ENCODE measurements at places on chromosomes 5 and 9.

GRCh38 chr5:124725040-124725434 is 21.4 kb downstream of the ZNF608 start:
- DNase-seq = no peak

GRCh38 chr5:65100911-65101631 is 332.3 kb downstream of the CWC27 start:
- peak; percentile 92 for DNase-seq

DNA sequence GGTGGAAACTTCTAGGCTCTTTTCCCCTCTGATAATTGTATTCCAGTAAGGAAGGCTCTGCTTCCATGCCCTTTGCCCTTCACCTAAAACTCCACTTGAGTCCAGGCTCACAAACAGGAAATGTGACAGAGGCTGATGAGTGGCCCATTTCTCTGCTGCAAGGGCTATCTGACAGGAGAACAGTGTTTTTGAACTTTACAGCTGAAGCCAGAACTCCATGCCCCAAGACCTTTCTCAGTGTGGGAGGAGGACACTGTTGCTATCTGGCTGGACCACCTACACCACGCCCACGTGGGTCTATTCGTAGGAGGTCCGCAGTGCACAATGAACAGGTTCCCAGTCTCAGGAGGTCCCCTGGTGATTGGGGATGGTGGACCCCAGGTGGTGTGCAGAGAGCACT is 13.6 kb downstream of the GGTA1 start:
- no peak for DNase-seq

- DNase-seq = no peak
Observed at GRCh38 chr5:153130296-153130695, 360.2 kb upstream of the GRIA1 start.

DNA sequence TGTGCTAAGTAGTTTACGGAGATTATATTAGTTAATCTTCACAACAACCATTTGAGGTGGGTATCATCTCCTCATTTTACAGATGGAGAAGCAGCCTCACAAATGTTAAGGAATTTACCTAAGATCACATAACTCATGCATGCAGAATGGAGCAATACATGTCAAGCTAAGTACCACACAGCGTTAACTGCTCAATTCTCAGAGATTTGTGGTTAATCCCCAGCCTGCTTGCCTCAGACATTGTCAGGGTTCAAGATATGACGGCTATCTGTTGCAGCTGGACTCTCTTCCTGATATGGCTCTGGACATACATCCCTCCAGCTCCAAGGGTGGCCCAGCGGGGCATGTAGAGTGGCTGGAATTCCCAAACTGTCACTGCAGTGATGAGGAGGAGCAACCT is 7.3 kb upstream of the ZNF346 start:
- DNase-seq = no peak

DNA sequence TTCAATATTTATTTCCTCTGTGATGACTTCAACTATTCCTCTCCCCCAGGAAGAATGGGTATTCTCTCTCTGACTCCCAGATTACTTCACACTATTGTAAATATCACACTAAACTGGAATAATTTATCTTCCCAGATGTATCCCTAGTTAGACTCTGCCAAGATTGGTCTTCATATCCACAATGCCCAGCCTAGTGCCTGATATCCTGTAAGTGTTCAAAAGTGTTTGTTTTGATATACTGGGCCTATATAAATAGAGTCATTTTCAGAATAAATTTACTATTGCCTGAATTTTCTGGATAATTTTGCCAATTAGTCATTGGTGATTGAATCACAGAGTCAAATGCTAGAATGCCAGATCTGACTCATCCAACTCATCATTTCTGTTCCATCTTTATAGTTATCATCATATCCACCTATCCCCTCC is 143.7 kb upstream of the TNC start:
- DNase-seq = no peak

GRCh38 chr9:35691334-35691650 is 1.6 kb upstream of the TPM2 start:
- no peak for DNase-seq

- no peak for DNase-seq
Observed at GRCh38 chr9:97395745-97396144, 16.2 kb upstream of the TDRD7 start.

- DNase-seq = no peak
Observed at GRCh38 chr5:305459-305858, 16.1 kb upstream of the AHRR start.

GRCh38 chr5:36998578-36998977 is 122.0 kb downstream of the NIPBL start:
- DNase-seq = no peak

GRCh38 chr5:180311216-180311615 is 19.3 kb upstream of the MAPK9 start:
- DNase-seq = no peak

DNA sequence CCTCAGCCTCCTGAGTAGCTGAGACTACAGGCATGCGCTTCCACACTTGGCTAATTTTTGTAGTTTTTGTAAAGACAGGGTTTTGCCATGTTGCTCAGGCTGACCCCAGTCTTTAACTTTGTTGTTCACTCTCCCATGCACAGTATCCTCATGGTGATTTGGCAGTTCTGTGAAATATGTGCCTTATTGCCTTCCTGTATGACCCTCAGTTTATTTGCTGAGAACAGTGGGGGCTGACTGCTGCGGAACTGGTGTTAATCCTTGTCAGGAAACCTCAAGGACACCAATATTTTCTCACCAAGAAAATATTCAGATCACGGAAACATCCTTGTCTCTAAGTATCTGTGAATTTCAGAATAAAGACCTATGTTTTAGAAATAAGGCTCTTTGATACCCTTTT is 287.8 kb downstream of the ARRDC3 start:
- no peak for DNase-seq

- no peak for DNase-seq
Observed at GRCh38 chr9:34689512-34689911, 1.6 kb downstream of the CCL19 start.

- DNase-seq = no peak
Observed at GRCh38 chr5:142864290-142865260, 94.4 kb downstream of the ARHGAP26 start.

- peak; percentile 93 for DNase-seq
Observed at GRCh38 chr5:125198270-125198974, 452.0 kb upstream of the ZNF608 start.

DNA sequence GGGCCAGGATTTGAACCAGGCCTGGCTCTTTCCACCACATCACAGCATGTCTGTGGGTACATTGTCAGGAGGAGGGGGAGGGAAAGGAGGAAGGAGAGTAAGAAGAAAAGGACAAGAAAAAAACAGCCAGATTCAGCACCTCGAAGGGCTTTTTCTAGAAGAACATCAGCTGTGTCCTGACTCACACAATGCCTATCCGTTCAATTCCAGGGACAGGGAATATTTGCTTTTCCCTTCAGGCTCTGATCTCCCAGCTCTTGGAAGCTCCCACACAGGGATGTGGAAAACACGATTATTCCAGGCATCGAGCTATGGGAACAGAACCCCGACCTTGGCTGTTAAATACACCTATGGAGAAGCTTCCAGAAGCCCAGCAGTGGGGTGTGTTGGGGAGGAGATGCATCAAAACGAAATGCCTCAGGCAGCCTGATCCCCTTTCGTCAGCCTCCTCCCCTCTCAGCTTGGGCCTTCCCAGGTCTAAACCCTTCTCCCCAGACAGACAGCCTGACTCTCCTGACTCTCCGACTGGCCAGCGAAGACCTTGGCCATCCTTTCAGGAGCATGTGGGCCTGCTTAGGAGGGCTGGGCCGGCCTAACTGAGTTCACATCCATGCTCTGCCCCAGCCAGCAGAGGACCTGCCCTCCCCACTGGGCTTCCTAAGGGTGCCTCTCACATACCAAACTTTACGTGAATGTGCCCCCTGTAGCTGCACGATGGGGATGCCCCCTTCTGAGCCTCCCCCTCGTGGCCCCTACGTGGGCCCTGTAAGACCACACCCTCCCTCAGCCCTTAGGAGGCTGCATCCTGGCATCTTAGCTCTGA is 54.4 kb downstream of the NEURL1B start:
- DNase-seq = peak; percentile 48

DNA sequence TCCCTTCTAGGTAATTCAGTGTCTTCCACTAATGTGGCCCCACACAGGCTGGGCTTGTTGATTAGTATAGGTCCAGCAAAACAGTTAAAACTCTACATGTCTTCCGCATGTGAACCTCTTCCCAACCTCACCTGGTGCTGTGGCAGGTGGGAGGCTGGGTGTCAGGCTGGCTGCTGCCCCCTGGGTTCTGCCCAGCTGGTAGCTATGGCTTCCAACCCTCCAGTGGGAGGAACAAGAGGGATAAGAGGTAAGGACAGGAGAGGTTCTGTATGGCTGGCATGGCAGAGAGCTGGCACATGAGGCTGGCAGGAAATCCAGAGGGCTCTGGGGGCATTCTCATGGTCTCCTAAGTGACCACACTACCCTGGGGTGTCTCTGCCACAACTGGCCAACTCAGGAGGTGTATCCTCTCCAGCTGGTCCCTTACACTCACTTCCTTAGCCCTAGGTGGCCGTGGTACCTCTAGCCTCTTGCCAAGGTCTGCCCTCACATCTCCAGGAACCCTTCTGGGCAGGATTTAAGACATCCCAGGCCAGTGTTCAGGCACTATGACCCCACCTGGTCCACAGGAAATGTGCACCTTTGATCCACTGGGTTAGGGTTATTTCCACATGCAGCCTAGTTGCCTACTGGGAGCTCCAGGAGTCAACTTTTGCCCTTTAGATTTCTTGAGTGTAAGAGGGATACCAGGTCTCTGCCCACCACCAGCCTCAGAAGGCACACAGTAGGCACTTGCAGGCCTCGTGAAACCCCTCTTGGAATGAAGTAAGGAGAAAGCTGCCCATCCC is 41.7 kb downstream of the AHRR start:
- DNase-seq = no peak

DNA sequence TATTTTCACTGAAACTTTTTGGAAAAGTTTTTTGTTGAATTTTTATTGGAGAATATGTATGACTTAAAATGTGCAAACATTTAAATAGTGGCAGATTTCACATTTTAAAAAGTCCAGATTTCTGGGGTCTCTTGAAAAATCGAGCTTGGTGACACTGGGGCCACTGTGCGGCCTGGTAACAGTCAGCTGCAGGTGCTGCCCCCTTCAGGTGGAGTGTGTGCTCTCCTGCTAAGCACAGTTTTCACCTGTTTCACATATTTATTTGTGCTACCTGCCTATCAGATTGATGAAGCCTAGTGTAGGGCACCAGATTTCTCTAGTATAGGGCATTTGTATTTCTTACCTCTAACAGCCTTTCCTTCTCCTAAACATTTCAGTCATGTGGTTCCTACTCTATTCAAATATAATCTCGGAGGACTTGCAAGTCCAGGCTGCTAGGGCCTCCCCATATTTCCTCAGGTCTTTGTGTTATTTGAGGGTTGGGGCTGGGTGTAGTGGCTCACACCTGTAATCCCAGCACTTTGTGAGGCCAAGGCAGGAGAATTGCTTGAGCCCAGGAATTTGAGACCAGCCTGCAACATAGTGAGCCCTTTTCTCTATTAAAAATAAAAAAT is 95.8 kb upstream of the KLF9 start:
- DNase-seq = no peak

DNA sequence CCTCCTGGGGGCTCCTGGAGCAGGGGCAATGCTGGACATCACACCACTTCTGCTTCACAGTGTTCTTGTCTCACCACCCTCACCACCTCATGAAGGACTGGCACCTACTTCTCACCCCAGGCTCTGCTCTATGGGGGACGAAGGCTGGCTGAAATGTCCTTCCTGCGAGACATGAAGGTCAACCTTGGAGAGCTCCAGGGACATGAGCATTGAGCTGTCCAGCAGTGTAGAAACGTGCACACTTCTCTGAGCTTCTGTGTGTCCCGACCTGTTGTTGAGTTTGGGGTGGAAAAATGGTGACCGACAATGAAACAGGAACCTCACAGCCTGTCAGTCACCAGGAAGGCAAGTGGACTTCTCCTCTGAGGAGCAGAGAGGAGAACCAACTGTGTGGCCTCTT is 68.6 kb upstream of the ADAMTS16 start:
- DNase-seq = no peak

DNA sequence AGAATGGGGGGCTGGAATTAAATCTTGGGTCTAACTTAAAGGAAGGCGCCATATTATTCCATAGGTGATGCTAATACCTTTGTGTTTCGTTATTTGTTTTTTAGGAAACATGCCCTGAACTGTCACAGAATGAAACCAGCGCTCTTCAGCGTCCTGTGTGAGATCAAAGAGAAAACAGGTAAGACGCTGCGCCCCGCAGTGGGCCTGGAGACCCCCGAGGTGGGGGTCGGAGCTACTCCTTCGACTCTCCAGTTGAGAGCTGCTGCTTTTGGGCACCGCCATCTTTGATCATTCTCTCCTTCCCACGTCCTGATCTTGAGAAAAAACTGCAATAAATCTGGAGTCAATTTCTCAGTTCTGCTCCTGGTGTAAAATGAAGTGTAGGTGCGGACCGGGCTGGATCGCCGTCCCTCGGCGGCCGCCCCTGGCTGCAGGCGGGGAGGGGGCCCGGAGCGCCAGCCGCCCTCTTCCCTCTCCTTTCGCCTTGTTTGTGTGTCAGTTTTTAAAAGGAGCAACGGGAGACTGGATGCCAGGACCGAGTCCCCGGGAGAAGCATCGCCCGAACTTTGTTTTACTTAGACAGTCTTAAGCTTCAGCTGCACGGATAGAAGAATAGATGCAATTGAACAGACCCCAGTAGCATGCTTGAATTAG is 1.4 kb downstream of the PBX3 start:
- DNase-seq = peak; percentile 44

DNA sequence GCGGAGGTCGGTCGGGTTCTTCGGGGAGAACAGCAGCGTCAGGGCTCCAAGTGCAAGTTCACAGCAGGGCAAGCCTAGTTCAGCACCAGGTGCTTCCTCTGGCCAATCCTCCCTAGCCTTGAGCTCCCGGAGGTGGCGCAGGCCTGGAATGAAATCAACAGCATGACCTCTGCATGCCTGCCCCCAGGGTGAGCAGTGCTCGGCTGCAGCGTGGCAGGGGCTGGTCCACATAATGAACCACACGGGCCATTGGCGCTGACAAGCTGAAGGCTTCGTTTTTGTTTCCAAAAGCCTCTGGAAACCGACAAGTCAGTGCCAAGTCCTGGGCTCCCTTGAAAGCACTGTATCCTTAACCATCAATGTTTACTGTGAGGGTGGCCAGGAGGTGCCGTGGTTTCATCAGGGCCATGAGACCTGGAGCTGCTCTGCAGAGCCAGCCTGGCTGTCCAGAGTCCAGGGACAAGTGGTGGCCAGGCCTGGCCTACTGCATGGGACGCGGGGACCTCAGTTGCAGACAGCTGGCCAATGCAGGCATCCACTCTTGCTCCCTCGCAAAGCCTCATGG is 2.1 kb upstream of the INPP5E start:
- no peak for DNase-seq

DNA sequence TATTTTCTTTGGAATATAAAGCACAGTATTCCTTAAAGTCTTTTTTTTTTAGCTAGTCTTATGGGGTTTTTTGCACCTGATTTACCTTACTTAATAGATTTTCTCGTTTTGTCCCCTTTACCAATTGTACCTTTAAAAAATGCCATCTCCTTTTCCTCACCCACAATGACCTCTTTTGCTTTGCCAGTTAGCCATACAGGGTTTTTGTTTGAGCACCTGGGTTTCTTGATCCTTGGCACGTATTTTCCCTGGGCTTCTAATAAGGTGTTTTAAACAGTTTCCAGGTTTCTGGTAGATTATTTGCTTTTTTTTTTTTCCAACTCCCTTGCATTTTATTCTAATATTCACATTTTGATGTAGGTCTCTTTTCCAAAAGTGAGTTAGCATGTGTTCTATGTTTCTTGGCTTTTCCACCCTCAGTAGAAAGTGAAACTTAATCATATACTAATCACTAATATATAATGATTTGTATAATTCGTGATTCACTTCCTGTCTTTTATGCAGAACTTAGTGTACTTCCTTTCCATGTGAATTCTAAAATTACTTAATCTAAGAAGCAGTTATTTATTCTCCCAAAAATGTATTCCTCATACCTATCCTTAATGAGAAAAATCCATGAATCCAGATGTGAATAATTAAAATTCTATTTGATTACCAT is 673.9 kb upstream of the RGMB start:
- DNase-seq = no peak
